ENCODE measurements at places on chromosomes 6 and 20.
A peak's percentile ranks its signal among the peaks of the same experiment; 100 is the strongest.

DNA sequence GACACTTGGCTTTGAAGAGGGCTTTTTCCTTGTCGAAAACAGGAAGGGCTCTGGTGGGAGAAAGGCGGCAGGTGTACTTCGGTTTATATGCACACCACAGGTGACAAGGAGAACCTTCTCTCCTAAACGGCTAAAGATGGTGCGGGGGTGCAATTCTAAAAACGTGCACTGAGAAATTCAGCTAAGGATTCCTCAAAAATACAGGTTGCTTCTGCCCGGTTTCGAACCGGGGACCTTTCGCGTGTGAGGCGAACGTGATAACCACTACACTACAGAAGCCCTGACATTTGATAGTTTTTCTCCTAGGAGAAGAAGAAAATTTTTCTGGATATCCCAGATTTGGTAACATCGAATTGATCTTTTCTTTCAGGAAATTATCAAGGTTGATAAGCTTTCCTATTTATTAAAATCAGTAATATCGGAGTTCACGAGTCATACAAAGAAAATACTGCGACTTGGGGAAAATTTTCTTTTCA lies 32.0 kb downstream of the POM121L2 start:
- DNase-seq = no peak

DNA sequence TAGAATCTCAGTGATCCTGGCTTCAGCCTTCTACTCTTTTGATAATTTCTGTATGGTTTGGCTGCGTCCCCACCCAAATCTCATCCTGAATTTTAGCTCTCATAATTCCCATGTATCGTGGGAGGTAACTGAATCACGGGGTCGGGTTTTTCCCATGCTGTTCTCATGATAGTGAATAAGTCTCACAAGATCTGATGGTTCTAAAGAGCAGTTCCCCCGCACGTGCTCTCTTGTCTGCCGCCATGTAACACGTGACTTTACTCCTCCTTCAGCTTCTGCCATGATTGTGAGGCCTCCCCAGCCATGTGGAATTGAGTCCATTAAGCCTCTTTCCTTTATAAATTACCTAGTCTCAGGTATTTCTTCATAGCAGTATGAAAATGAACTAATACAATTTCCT lies 507.2 kb downstream of the CDH26 start:
- no peak for DNase-seq

DNA sequence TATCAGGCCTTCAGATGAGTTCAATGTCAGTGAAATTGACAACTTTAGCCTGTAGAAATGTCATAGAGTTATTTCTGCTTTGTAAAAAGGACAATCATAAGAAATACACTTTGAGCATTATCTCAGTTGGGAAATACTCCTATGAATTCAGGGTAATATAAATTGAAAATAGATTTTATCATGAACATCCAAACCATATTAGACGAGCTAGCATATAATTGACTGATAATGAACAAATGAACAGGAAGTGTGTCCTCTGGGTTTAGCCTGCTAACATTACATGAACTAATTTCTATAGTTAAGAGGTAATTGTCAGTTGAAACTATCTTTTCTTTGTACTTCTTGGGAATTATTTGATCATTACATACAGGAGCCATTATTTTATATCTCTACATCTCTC lies 469.0 kb upstream of the RNF217 start:
- no peak for DNase-seq

DNA sequence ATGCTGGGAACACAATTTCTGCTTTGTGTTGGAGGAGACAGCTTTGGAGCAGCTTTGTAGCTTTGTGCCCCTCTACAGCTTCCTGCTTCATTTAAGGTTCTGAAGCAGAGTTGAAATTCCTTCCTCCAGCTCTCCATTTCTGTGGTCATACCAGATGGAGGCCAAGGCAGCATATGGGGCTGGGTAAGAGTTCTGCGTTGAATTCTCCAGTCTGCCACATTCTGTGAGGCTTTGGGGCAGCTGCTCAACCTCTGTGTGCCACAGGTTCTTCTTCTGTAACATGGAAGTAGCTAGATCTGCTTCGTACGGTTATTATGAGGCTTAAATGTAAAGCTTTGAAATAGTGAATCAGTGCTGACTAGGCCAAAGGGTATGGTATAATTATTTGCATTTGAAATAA lies 2.9 kb upstream of the TRIM26 start:
- no peak for DNase-seq

- peak; percentile 24 for DNase-seq
Observed at GRCh38 chr20:57435498-57436222, 44.5 kb downstream of the RBM38 start.

GRCh38 chr20:62880935-62881661 lies 19.5 kb upstream of the TCFL5 start:
- no peak for DNase-seq

GRCh38 chr6:96478695-96479094 lies 42.9 kb upstream of the UFL1 start:
- no peak for DNase-seq

GRCh38 chr20:36549628-36549941 lies 8.3 kb downstream of the MYL9 start:
- no peak for DNase-seq

GRCh38 chr6:14010275-14010674 lies 85.5 kb downstream of the RNF182 start:
- DNase-seq = no peak

- no peak for DNase-seq
Observed at GRCh38 chr6:40802481-40802880, 215.3 kb upstream of the LRFN2 start.

DNA sequence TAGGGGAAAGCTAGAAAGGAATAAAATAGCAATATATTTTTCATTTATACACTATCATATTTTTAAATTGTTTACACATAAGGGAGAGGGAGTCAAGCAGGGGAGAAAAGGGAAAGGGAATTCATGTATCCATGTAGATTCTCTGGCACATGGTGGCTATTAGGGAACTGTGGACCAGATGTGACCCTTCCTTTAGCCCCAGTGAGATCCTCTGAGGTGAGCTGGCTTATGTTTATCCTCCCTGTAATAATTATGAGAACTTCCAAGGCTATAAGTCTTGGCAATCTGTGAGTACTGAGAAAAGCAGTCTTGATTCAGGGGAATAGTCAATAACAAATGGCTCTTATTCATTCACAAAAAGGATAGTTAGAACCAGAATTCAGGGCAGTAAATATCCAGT lies 42.6 kb downstream of the TSBP1 start:
- DNase-seq = no peak

- no peak for DNase-seq
Observed at GRCh38 chr20:57410398-57410920, 19.3 kb downstream of the RBM38 start.

- DNase-seq = no peak
Observed at GRCh38 chr20:62644044-62644795, 1.9 kb downstream of the SLCO4A1 start.

DNA sequence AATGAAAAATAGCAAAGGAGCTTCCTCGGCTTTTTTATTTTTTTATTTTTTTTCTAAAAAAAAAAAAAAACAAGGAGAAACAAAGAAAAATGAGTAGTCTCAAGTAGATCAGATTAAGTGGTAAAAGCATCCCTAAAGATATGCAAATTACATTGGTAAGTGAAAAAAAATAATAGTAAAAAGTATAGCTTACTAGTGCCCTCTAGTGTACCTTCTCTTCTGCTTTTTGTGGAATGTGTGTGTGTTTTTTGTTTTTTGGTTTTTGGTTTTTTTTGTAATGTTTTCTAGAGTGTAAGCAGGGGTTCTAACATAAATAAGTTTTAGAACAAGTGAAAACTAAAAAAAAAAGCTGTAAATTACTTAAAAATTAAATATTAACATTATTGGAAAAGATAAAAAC lies 1062.0 kb downstream of the HACE1 start:
- no peak for DNase-seq

DNA sequence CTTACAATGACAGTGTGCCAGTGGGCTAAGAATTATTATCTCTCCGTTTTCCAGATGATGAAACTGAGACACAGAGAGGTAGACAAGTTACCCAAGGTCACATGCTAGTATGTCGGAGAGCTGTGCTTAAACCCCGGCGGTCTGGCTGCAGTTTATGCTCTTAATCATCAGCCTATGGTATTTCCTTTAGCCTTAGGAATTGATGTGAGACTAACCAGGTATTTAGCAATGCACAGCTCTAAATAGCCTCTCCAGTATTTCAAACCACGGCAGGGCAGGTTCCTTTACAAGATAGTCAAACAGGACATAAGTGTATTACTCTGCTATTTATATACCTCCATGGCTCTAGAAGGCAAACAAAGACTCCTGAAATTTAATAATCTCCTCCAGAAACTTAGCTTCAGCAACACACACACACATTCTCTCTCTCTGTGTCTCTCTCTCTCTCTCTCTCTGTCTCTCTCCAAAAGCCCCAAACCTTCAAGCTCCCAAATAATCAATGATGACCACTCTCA lies 142.0 kb upstream of the ZNF217 start:
- no peak for DNase-seq

DNA sequence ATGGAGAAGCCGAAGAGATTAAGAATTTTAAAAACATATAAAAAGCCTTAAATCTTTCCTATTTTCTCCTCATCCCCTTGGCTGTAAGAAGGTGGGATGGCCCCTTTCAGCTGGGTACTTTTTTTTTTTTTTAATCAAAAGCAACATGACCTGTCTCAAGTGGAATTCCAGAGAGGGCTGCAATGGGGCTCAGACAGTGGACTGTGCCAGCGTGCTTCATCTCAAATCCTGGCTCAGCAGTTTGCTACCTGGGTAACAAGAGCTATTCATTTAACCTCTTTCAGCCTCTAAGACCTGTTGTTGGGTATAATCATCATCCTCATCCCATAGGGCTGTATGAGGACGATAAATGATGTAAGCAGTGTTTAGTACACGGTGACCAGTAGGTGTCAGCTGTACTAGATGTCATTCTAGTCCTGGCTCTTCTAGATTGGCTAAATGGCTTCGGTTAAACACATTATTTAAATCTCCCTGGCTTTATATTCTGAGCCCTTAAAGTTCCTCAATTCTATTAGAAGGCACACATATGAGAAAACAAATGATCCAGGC lies 6.9 kb upstream of the PPP1R3G start:
- DNase-seq = no peak

DNA sequence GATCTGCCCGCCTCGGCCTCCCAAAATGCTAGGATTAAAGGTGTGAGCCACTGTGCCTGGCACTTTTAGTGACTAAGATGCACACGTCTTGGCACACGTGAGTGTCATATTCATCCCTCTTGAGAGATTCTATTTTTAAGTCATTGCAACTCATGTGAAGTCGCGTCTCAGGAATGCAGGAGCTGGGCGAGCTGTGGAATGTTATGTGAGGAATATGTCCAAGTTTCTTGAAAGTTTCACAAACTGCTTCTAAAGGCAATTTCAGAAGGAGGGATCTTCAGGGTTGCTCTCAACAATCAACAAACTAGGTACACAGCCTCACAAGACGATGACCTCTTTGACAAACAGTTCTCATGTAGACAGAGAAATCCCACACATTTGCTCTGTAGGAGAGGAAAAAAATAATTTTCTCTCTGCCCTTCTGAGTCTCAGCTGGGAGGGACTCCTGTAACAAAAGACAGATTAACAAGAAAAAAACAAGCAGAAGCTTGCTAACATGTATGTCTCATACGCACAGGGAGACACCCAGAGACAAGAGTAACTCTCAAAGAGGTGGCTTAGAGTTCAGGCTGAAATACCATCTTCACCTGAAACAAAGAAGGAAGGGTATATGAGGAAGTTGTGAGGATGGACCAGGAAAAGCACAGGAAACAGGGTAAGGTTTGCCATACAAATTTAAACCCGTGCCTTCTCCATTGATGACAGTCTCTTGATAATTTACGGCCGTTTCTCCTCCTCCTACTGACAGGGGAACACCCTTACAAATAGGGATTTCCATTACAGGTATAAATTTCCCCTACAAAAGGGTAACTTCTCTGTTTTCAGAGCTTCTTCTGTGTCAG lies 45.3 kb upstream of the FAM50B start:
- no peak for DNase-seq

DNA sequence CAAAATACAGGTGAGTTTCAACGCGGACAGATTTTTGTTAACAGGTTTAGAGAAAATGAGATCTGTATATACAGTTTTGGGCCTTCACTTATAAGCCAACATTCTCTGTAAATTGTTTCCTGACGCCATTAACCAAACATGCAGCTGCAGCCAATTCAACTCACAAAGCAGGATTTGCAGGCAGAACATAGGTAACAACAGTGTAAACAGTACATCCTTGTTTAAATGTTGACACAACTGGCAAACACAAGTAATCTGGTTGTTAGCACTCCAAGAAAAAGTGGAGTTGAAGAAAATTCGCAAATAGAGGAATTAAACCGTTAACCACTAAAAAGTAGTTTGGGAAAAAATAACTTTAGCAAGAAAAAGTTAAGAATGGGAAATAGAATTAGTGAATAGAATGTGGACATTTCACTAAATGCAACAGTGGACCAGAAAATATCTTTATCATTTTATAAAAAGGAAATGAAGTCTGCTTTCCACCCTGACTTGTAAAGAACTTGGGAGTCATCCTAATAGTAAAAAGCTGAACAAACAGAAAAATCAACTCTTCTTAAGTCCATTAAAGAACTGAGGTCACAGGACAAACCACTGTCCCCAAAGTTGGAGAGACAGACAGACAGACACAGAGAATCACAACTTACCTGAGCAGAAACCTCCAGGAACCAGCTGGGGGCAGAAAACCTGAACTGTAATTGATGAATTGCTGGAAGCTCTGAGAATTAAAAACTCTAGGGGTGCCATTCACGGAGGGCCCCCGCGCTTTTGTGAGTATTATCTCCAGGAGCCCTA lies 10.1 kb downstream of the SMIM28 start:
- DNase-seq = no peak

- no peak for DNase-seq
Observed at GRCh38 chr20:31845300-31845863, at the start of gene FOXS1. TSS of gene FOXS1 (minus strand) at chr20:31845604. CDS start at chr20:31845542, 62 bp downstream.

- DNase-seq = no peak
Observed at GRCh38 chr6:159282421-159282820, 113.2 kb downstream of the FNDC1 start.

DNA sequence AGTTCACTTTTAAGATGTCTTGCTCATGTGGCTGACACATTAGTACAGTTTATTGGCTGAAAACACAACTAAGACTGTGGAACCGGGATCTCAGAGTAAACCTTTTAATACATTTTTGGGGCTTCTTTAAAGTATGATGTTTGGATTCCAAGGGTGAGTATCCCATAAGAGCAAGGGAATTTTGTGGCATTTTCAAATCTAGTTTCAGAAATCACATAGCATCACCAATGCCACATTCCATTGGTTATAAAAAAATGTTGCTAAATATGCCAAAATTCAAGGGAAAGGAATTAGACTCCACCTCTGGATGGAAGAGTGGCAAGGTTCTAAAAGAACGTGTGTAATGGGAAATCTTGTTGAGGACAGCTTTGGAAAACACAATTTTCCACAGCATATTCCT lies 338.6 kb downstream of the COL12A1 start:
- no peak for DNase-seq

Data from activated T-cell treated with anti-CD3 and anti-CD28 coated beads, Interleukin-2, amount 50 U/mL, for 4 hours (primary cell).